B cell (primary cell): ENCODE measurements at places on chromosomes 5 and 9. TPM values are rescaled to one million over a fixed set of nuclear protein-coding genes. Genes with fewer than 3 reads are reported as not detected.

The CLK4 gene
- total RNA-seq, result 119 and 132 TPM in 2 replicates

The PLAC8L1 gene
- total RNA-seq, result 0.49 and 0.51 TPM in 2 replicates

The FBP1 gene
- 2.8 and 3.4 TPM in 2 replicates for total RNA-seq

The TPRN gene
- 16.3 and 19.3 TPM in 2 replicates for total RNA-seq

The MYOT gene
- total RNA-seq, result not detected in 2 replicates

The PLPPR1 gene
- total RNA-seq, result not detected in 2 replicates

The RAD23B gene
- total RNA-seq, result 76.6 and 78.2 TPM in 2 replicates

The PCDHGB5 gene
- total RNA-seq, result 2.5 TPM in 2 replicates

The CNTFR gene
- not detected in 2 replicates for total RNA-seq

The IFNB1 gene
- not detected in 2 replicates for total RNA-seq

The SLC25A2 gene
- total RNA-seq, result 3.4 and 3.6 TPM in 2 replicates

The SLC36A2 gene
- not detected in 2 replicates for total RNA-seq

The LECT2 gene
- not detected in 2 replicates for total RNA-seq

The C9orf153 gene
- total RNA-seq, result 0.67 and 0.70 TPM in 2 replicates

The WNT8A gene
- not detected in 2 replicates for total RNA-seq

The CREBRF gene
- total RNA-seq, result 89.7 and 92.1 TPM in 2 replicates

The PFN3 gene
- not detected in 2 replicates for total RNA-seq

The ORM1 gene
- not detected in 2 replicates for total RNA-seq

The SLC27A6 gene
- not detected in 2 replicates for total RNA-seq

The ALDH1B1 gene
- total RNA-seq, result 4.8 and 5.6 TPM in 2 replicates

The ARL15 gene
- 20.5 and 25.4 TPM in 2 replicates for total RNA-seq

The ARHGEF37 gene
- 1.1 and 1.7 TPM in 2 replicates for total RNA-seq

The PCDH12 gene
- total RNA-seq, result not detected in 2 replicates

The FAM169A gene
- total RNA-seq, result 8.1 and 9.4 TPM in 2 replicates

The LSM11 gene
- total RNA-seq, result 4.2 and 4.3 TPM in 2 replicates

The IL5 gene
- not detected in 2 replicates for total RNA-seq

The PCDHGA2 gene
- total RNA-seq, result 0.07 and 0.29 TPM in 2 replicates

The NMUR2 gene
- total RNA-seq, result not detected in 2 replicates

The PCDHA7 gene
- total RNA-seq, result not detected in 2 replicates

The PIP5K1B gene
- 24.1 and 28.2 TPM in 2 replicates for total RNA-seq

The DAB2IP gene
- total RNA-seq, result 3.6 and 3.9 TPM in 2 replicates

The ARRDC3 gene
- 84.9 and 95.4 TPM in 2 replicates for total RNA-seq

The SEC61B gene
- total RNA-seq, result 70.2 and 78.2 TPM in 2 replicates

The CTXN3 gene
- not detected in 2 replicates for total RNA-seq

The FSTL4 gene
- 6.5 and 6.7 TPM in 2 replicates for total RNA-seq

The LCN9 gene
- not detected in 2 replicates for total RNA-seq

The PPP2R2B gene
- 0.10 TPM in 1 of 2 replicates, not detected in the other for total RNA-seq

The FOXI1 gene
- not detected in 2 replicates for total RNA-seq

The NUTM2F gene
- not detected in 2 replicates for total RNA-seq

The HTR1A gene
- not detected in 2 replicates for total RNA-seq

The CCL19 gene
- total RNA-seq, result not detected in 2 replicates

The TLE4 gene
- total RNA-seq, result 57.3 and 65.1 TPM in 2 replicates

The SAXO1 gene
- 0.07 TPM in 1 of 2 replicates, not detected in the other for total RNA-seq

The SEMA4D gene
- total RNA-seq, result 215 and 231 TPM in 2 replicates

The PCDHAC2 gene
- not detected in 2 replicates for total RNA-seq

The PCSK1 gene
- total RNA-seq, result not detected in 2 replicates

The CARD19 gene
- 27.6 and 31.9 TPM in 2 replicates for total RNA-seq
